ENCODE measurements at places on chromosomes 3 and 15.

DNA sequence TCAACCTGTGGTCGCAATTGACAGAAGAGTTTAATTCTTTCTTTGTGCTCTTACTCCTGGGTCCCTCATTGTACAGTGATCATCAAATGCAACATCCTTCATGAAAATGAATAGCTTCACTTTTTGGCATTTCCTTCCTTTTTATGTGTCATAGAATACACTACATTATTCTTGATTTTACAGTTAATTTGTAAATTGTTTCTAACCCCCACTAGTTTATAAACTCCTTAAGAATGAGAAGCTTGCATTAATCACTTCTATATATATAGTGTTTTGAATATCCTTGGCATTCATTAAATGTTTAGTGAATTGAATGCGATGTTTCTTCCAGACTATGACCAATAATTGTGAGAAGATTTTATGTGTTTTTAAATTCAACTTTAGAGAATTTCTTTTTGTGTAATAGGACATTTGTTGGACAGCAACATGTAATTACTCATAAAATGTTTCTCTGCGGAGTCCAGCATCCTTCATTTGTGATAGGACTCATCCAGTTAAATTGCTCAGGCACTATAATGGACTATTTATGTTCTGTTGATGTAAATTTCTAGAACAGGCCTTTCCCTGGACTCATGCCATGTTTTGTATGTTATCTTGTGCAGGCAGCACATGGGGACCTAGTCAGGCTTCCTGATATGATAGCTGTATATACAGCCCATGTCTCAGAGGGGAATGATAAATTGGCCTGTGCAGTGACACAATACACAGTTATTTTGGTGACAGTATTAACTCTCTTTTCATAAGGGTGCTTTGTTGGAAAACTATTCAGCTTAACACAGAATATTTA lies 51.3 kb downstream of the MBNL1 start:
- DNase-seq: no peak

DNA sequence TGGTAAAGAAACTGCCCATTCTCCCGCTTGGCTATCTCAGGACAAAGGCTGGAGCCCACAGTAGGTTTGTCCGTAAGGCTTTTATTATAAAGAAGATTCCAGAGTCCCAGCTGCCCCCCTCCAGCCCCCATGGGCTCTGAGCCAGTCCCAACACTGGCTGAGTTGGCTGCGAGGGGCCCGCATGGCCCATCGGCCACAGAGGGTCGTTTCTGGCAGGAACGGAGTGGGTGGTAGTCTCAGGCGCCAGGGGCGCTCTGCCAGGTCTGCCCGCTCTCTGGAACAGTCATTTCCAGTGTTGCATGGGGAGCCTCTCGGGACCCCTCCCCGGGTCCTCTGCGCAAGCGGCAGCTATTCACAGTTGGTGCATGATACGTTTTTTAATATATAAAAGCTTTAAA lies 12.2 kb downstream of the H1-8 start:
- no peak for DNase-seq

GRCh38 chr3:62281726-62282125 lies 91.6 kb downstream of the FEZF2 start:
- DNase-seq: no peak

DNA sequence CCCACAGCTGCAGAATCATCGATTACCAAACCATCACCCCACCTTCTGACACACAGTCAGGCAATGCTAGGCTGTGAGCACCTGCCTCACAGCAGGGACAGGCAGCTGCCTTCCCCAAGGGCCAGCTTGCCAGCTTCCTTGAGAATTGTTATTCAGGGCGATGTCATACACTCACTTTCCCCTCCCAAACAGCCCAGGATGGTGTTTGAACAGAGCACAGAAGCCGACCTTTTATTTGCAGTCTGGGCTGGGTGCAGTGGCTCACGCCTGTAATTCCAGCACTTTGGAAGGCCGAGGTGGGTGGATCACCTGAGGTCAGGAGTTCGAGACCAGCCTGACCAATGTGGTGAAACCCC lies 84.5 kb upstream of the HERC1 start:
- DNase-seq: no peak

- DNase-seq: peak; percentile 89
These were observed at the start of gene CACNA2D2 for GRCh38 chr3:50503504-50504342. Gene CACNA2D2 (minus strand): TSS chr3:50503634. CDS start chr3:50503423, 211 bp downstream.

DNA sequence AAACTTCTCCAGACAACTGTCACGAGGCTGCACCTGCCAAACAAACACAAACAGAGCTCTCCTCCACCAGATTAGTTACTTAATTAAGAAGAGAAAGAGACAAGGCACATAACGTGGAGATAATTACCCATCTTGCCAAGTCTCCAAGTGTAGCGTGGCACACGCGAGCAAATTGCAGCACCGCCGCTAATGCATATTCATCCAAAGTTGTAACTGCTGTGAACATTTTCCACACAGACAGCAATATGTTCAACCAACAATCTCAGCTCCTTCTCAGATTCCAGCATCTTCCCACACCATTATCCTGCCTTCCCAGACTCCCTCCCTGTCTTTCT lies 309.6 kb upstream of the TLE3 start:
- no peak for DNase-seq

DNA sequence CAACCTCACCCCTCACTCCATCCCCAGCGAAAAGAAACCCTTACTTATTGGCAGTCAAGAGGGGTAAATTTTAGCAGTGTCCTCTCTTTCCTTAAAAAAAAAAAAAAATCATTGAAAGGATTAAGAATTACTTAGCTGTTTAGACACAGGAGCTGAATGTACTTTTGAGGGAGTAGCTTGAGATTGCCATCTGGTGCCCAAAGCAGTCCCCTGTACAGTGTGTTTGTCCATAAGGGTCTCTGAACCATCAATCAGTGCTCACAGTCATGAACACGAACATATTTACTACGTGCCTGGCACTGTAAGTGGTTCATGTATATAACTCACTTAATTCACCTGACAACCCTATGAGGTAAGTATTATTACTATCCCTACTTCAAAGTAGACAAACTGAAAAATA lies 463.5 kb downstream of the RAP2B start:
- no peak for DNase-seq

DNA sequence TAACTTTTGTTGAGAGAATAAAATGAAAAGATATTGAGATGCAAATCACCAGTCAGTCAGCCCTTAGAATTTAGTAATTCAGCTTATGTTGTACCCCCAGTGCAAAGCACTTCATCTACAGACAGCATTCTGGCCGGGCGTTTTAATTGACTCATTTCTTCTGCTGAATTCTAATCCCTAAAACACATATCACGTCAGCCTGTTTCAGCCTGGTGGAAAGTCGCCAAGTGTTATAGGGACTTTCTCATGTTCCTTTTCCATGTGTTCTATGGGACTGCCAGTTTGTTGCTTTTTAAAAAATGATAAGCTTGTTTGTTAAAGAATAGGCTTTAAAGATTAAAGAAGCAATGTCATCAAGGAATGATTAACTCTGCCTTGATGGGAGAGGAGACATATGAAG lies 169.7 kb upstream of the BFSP2 start:
- DNase-seq: no peak

DNA sequence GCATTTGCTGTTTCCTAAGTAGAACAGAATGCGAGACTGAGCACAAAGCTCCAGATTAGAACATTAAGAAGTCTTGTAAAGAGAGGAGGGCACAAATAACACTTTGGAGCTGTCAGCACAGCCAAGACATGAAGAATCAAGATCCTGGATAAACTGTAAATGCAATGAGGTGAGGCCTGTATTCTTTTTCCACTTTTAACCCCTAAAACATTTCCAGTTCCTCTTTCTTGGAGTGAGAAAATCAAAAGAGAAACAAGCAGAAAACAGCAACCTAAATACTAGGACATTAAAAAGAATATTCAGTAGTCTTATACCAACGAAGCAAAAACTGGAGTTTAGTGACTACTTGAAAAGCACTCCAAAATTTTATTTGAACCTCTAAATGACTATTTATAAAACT lies 204.3 kb downstream of the ZBTB20 start:
- no peak for DNase-seq

GRCh38 chr15:37097144-37097919 lies 3.0 kb downstream of the MEIS2 start:
- peak; percentile 91 for DNase-seq

DNA sequence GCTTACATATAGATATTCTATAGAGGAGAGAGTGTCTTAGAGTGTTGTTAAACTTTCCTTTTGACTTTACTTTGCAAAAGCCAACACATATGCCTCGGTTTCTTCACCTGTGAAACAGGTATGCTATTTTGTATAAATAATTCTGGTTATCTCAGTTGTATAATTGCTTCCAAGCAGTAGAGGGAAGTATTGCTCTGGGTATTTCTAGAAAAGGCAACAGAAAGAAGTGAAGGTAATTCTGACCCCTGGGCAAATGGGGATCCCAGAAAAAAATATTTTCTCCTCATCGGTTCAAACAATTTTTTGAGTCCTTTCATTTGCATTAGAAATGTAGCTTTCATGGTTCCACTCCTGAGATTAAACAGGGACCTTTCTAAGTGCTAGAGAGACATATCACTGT lies 216.5 kb upstream of the SEMA6D start:
- DNase-seq: no peak

GRCh38 chr15:62979252-62979651 lies 63.3 kb upstream of the TPM1 start:
- no peak for DNase-seq

- DNase-seq: peak; percentile 6
These were observed 58.8 kb downstream of the CFAP20DC start for GRCh38 chr3:58991026-58991425.

- peak; percentile 22 for DNase-seq
These were observed 150.3 kb downstream of the TNIK start for GRCh38 chr3:171309906-171310359.

GRCh38 chr3:12663401-12663935 lies 449 bp downstream of the RAF1 start:
- peak; percentile 73 for DNase-seq

GRCh38 chr3:129101370-129102138 lies 20.1 kb downstream of the RAB43 start:
- DNase-seq: no peak

GRCh38 chr15:85412956-85413854 lies 32.8 kb downstream of the AKAP13 start:
- DNase-seq: peak; percentile 94

- no peak for DNase-seq
These were observed 3.4 kb downstream of the DENND6A start for GRCh38 chr3:57689367-57690053.

GRCh38 chr3:37096288-37096687 lies 78.1 kb downstream of the LRRFIP2 start:
- peak; percentile 18 for DNase-seq

DNA sequence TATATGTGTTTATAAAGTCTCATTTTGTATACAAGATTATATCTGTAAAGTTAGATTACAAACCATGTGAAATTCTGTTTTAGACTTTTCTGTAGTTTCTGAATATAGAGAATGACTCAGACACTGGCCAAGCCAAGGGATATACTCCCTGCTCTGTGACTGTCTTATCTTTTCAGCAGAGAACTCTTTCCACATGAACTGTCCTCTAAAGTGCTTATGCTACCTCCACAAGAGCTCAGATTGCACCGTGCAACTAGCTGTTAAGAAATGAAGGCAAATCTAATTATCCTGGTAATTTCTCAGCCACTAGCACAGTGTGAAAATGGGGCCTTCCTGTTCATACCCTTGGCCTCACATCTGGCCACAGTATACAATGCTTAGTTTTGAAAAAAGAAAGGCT lies 44.3 kb upstream of the CPNE4 start:
- peak; percentile 15 for DNase-seq

DNA sequence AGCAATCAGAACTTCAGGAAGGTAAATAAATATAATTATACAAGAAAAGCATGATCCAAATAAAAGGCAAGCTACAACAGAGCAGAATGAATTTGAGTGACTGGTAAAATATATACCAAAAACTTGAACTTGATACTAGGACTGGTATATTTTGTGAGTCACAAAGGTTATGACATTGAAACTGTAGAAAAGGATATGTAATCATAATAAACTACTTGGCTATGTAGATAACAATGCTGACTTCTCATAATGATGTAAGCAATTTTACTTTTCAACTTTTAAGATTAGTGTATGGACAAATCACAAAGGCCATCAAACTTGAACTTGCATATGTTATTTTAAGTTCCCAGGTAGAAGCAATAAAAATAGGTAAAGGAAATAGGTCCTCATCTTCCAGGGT lies 384.5 kb upstream of the NECTIN3 start:
- peak; percentile 15 for DNase-seq

DNA sequence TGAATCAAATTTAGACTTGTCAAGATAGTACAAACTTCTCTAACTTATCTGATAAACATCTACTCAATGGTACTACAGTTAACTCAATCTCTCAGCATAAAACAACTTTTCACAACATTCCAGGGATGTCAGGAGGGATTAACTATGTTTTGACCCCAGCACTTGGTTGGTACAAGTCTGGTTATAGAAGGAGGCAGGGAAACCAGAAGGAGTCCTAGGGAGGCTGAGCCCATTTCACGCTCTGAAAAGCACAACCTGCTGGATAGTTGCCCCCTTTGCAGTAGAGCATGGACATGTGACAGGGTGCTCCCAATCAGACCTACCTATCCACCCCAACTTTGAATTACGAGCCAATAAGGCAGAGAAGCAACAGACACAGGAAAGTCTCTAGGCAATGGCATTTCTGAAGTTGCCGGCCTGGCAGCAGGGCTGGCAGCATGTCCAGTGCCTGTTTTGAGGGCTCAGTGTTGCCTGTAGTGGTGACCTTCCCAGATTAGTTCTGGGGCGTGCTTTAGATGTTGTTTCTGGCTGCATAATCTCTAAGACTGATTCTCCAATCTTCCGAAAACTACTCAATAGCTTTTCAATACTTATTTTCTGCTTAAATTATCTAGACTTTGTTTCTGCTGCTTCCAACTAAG lies 8.2 kb downstream of the ANKUB1 start:
- peak; percentile 64 for DNase-seq

- peak; percentile 42 for DNase-seq
These were observed 133.0 kb upstream of the SNTN start for GRCh38 chr3:63519426-63519825.

- DNase-seq: peak; percentile 86
These were observed 3.9 kb upstream of the SRGAP3 start for GRCh38 chr3:9253327-9253726.

DNA sequence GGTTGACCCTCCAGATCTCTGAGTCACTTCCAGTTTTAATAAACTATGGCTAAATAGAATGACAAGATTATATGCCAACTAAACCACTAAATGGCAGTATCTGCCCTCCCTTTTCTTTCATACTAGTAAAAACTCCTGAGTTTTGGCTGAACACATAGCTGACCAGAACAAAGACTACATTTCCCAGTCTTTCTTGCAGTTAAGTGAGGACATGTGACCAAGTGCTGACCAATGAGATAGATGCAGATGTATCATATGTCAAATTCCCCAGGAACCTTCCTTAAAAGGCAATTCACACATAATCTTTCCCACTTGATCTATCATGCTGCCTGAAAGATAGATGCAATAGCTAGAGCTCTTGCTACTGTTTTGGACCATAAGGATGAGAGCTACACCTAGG lies 191.3 kb downstream of the SHOX2 start:
- no peak for DNase-seq

DNA sequence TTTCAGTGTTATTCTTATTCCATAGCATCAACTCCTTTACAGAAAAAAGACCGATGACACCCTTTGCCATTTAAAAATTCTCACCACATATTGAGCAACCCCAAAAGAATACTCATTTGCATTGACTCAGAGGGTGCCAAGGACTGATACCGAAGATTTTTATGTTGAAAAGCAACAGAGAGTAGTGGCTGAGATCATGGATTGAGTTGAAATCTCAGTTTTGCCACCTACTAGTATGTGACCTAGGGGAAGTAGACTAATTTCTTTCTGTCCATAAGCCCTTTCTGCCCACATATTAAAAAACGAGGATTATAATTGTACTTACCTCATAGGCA lies 313.9 kb upstream of the SATB1 start:
- no peak for DNase-seq

Measured in osteoblast (primary cell).